MG63 (cell line): ENCODE measurements at places on chromosomes 1 and 21.

DNA sequence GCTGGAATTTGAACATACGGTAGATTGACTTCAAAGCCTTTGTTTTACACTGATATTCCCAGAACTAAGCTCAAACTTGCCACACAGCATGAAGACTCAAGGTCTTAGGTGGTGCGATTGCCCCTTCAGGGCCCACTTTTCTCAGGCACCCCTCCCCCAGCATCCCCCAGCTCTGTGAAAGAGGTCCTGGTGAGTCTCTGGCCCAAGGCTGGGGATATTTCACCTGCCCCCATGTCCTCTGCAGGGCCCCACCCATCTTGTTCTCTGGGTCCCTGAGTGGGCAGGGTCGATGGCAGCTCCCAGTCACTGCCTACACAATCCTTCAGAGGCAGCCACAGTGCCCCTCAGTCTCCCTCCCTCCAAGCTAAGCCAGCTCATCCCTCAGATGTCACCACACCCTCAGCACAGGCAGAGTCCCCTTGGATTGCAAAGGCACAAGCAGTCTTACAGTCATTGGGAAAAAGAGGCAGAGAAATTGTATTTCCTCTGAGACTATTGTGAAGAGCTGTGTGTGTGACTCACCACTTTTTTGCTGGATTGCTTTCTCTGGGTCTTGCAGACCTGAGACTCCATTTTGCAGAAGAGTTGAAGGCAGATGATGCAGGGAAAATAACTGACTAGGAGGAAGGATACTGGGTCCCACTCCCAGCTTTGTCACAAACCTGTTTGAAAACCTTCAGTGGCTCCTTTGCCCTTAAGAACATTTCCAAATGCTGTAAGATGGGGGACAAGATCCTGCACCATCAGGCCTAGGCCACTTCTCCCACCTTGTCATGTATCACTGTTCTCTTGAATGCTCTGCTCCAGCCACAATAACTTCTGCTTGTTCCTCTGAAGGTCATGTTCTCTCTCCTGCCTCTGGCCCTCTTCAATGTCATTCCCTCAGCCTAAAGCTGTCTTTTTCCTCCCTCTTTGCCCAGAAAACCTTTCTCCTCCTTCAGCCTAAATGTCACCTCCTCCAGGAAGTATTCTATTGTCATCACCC lies 119.1 kb upstream of the GRIK3 start:
- no peak for DNase-seq

- no peak for DNase-seq
Observed at GRCh38 chr1:208204779-208205178, 39.4 kb downstream of the PLXNA2 start.

DNA sequence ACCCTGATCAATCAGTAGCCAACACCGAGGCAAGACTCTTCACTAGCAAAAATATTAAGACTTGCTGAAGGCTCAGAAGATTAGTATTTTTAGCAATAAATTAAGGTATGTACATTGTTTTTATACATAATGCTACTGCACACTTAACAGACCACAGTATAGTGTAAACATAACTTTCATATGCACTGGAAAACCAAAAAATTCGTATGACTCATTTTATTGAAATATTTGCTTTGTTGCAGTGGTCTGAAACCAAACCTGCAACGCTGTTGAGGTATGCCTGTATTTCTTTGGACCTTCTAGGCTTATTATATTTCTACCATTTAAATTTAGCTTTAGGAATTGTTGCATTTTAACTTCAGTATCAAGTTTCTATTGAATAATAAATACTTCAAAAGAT lies 65.8 kb upstream of the BCL9 start:
- no peak for DNase-seq

DNA sequence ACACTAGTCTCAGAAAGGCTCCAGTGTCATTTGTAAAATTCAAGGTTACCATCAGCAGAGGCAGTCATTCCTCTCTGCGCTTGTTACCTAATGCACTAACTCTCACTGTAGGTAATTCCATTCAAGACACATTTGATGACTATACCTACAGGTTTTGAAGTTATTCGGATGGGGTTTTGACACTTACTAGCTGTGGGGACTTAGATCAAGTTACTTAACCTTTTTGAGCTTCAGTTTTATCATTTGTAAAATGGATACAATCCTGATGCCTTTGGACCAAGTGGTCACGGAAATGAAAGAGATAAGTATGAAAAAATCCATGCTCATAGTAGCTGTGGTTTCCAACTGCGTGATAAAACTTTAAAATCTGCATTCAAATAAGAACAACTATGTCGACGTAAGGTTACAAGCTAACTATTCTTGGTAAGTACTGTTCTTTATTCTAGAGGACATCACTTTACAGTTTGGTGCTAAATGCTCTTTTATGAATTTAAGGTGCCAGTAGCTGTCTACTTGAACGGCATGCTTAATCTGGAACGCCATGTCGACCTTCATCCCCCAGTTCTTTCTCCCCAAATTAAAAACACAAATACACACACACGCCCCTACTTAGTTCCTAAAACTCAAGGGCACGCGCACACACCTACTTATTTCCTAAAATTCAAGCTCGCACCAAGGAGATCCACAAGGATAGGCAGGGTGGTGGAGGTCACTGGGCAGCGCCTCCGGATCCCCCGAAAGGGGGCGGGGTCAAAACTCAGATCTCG lies 550 bp upstream of the NFYC start:
- no peak for DNase-seq

- DNase-seq = no peak
Observed at GRCh38 chr1:161719325-161719611, 2.1 kb upstream of the FCRLB start.
